Calu3 (cell line): ENCODE measurements at places on chromosomes 4 and X. TPM values are rescaled to one million over a fixed set of nuclear protein-coding genes. Genes with fewer than 3 reads are reported as not detected.

GRCh38 chr4:88360256-88360655 is 18.4 kb upstream of the HERC6 start:
- no peak for DNase-seq

The GPRIN3 gene
- 6.8 and 7.6 TPM in 2 replicates for total RNA-seq

The CRMP1 gene
- not detected in 2 replicates for total RNA-seq

The PPP3CA gene
- 33.2 and 33.7 TPM in 2 replicates for total RNA-seq
